ENCODE measurements at places on chromosomes 5 and 9.

- DNase-seq = no peak
Observed at GRCh38 chr5:135376961-135377624, 21.9 kb downstream of the MACROH2A1 start.

GRCh38 chr5:123398058-123398733, 25.0 kb downstream of the CEP120 start:
- no peak for DNase-seq

DNA sequence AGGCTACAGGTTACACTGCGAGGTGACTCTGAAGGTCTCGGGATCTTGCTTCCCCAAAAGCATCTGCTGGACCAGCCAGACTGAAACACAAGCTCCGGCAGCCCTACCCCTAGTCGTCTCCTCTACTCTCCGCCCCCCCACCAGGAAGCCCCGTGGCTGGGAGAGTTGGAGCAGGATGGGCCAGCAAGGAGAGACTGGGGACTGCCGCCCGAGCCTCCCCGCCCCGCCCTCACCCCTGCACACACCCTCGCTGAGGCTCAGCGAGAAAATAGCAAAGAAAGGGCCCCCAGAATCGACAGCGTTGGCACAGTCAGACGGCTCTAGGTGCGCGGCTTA, 1.3 kb downstream of the TRIM7 start:
- DNase-seq = no peak

- no peak for DNase-seq
Observed at GRCh38 chr5:76953551-76954382, 922 bp downstream of the CRHBP start.

DNA sequence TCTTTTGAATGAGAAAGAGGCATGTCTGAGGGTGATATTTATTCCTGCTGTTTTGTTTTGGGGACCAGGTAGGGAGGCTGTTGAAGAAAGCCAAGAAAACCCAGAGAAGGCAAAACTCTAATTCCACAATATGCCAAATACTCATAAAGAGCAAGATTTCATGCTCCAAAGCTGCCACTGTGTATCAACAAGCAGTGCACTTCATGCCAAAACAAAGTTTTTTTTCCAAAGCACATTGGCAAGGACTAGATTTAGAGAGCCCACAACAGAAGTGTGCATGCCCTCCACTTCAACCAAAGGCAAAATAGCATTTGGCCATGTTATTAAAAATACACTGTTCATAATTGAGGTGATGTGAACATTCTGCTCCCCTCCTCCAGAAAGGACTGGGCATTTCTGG, 229.9 kb downstream of the EBF1 start:
- DNase-seq = no peak

DNA sequence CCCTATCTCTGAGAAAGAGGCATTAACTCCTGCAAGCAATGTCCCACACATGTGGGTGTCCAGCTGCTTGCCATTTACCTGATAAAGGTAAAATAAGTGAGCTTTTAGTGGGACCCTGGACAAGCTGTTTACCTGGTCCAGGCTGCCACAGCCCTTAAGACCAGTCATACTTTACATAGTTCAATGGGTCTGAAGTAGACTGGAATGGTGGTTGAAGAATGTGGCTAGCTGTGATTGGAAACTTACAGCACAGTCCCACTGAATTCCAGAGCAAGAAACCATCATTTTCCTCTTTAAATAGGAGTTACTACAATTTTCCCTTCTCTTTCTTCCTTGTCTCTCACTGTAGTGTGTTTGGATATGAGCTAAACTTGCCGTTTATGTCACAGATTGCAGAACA, 60.6 kb downstream of the GGTA1 start:
- DNase-seq = no peak

DNA sequence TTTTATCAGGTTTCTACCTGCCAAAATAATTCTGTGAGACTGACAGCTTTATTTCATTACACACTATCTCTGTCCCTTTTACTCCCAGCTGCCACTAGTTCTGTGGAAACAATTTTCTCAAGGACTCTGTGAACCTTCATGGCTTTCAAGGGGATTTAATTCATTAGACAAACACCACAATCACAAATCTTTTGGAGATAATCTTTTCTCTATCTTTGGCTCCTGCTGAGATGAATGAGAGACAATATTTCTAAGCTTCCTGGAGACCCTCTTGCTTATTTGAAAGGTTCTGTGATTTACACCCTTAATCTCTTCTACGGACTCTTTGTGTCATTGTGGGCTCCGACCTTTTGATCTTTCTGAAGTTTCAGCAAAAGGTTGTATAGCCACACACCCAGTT, 222.6 kb downstream of the PRDM9 start:
- no peak for DNase-seq

GRCh38 chr5:64637837-64638443, 52.4 kb upstream of the SHISAL2B start:
- no peak for DNase-seq

DNA sequence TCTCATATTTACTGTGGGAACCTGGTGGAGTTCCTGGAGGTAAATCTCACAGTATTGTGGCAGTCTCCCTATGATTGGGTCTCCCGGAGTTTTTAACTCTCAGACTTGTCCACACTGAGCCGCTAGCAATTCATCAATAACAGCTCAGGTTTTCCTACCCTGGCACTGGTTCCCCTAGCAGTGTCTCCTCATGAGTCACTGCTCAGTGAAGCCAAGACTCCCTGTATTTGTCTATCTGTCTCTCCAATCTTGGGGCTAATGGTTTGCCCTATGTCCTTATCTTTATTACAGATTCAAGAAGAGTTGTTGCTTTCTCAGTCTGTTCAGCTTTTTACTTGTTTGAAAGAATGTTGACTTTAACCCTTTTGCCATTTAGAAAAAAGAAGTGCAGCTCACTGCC, 176.7 kb upstream of the FGF10 start:
- DNase-seq = no peak

GRCh38 chr9:99058964-99059921, 45.7 kb upstream of the TGFBR1 start:
- no peak for DNase-seq

DNA sequence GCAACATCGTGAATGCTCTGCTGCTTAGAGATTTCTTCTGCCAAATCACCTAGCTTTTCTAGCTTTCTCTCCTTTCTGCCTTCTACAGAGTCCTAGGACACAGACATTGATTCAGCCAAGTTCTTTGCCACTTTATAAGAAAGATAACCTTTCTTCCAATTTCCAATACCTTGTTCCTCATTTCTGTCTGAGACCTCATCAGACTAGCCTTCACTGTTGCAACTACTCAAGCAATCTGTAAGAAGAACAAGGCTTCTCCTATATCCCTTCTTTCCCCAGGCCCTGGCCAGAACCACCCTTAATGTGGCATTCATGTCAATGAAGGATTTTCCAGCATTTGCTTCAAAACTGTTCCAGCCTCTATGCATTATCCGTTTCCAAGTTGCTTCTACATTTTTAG, 24.3 kb downstream of the FBXO10 start:
- no peak for DNase-seq

DNA sequence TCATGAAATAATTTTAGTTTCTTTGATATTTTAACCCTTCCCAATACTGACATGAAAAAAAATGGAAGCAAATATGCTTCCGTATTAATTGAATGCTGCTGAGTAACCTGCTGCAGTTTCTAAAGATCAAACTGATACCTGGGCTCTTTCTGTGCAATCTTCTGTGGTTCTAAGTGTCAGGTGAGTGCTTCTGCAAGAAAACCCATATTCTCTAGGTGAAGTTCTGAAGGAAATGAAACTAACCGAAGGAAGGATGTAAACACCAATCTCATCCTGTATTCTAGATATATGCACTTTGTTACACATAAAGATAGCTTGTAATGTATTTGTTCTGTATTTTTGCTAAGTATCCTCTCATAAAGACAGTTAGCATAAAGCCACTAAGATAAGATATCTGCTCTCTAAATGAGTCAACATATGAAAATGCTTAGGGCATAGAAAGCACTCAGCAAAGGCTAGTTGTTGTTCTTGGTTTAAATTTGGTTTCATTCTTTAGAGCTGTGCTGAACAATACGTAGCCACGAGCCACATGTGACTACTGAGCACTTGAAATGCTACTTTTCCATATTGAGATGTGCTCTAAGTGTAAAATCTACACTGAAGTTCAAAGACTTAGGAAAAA, 52.0 kb downstream of the ITGA2 start:
- no peak for DNase-seq

DNA sequence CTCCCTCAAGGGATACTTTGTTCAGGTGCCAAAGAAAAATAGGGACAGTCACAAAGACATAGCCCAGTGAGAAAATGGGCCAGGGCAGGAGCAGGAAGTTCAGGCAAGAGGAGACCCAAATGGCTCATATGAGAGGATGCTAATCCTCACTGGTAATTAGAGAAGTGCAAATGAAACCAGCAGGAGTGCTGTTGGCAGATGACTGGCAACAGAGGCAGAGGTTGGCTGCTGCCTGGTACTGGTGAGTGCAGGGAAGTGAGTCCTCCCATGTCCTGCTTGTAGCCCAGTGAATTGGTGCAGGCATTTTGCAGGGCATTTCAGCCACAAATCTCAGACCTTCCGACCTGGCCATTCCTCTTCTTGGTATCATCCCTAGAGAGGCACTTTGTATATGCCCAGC, 23.5 kb downstream of the ODF2 start:
- DNase-seq = no peak

Data from activated CD8-positive, alpha-beta memory T cell treated with anti-CD3 and anti-CD28 coated beads for 1 hour (primary cell).